ENCODE measurements at places on chromosomes 6 and 20. TPM values are rescaled to one million over a fixed set of nuclear protein-coding genes. Genes with fewer than 3 reads are reported as not detected.

- peaks cover 11% of the 10 kb centered on the region for H3K36me3 ChIP-seq
- no peak for DNase-seq
- H3K27me3 ChIP-seq = no peaks in the 10 kb centered on the region
- no peak overlapping the region for H3K27ac ChIP-seq
Observed at GRCh38 chr6:138925806-138926205, 62.2 kb downstream of the REPS1 start.

GABRR1 gene
- not detected for total RNA-seq

GRCh38 chr20:41469868-41470267 is 103.2 kb upstream of the EMILIN3 start:
- no peak overlapping the region for H3K4me3 ChIP-seq
- H3K27me3 ChIP-seq = no peaks in the 10 kb centered on the region
- no peak overlapping the region for H3K27ac ChIP-seq
- H3K36me3 ChIP-seq = peaks cover 8% of the 10 kb centered on the region
- H3K4me1 ChIP-seq = no peaks in the 10 kb centered on the region

DNA sequence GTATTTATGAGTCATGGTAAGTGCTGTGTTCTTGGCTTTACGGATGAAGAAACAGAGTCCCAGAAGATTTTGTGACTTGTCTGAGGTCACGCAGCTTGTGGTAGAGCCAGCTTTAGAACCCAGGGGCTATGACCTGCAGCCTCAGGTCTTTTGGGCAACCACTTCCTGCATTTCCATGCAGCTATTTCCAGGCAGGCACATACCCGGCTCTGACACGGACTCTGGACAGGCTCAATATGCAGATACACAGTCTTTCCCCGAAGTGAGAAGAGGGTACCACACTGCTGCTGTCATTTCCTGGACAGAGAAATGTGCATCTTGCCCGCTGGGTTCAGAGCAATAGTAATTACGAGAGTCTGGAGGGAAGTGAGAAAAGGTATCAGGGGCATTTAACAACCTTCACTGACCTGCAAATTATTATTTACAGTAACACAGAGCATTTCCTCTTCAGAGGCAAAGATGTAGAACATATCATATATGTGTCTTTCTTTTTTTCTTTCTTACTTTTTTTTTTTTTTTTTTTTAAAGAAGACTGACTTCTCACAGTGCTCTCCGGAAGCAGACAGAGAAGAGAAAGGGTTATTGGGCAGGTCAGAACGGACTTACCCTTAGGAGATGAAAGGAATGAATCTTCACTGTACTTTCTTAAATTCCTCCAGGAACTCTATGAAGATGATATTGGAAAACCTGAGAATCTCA is 185.1 kb downstream of the CLIC5 start:
- no peak overlapping the region for H3K27ac ChIP-seq
- H3K36me3 ChIP-seq = no peaks in the 10 kb centered on the region
- H3K27me3 ChIP-seq = no peaks in the 10 kb centered on the region
- peak; percentile 12 for DNase-seq

- H3K4me1 ChIP-seq = peaks cover 54% of the 10 kb centered on the region
- peaks cover 3% of the 10 kb centered on the region for H3K36me3 ChIP-seq
- H3K4me3 ChIP-seq = no peak overlapping the region
- H3K27me3 ChIP-seq = no peaks in the 10 kb centered on the region
- no peak overlapping the region for H3K27ac ChIP-seq
- no peak for DNase-seq
Observed at GRCh38 chr20:57683287-57683686, 26.5 kb downstream of the PMEPA1 start.

- peaks cover 68% of the 10 kb centered on the region for H3K4me1 ChIP-seq
- peak; percentile 79 for DNase-seq
- peak overlapping the region; percentile 23 for H3K4me3 ChIP-seq
- H3K27me3 ChIP-seq = no peaks in the 10 kb centered on the region
- peak overlapping the region; percentile 94 for H3K27ac ChIP-seq
- H3K36me3 ChIP-seq = no peaks in the 10 kb centered on the region
Observed at GRCh38 chr6:16725145-16725864, 36.0 kb downstream of the ATXN1 start.

ULBP1 gene
- total RNA-seq = 8.8 TPM

GRCh38 chr20:20443504-20443903 is 75.6 kb downstream of the INSM1 start:
- no peaks in the 10 kb centered on the region for H3K36me3 ChIP-seq

GRCh38 chr20:6886065-6886729 is 118.7 kb downstream of the BMP2 start:
- no peaks in the 10 kb centered on the region for H3K4me1 ChIP-seq
- no peak overlapping the region for H3K4me3 ChIP-seq
- no peaks in the 10 kb centered on the region for H3K36me3 ChIP-seq
- no peak overlapping the region for H3K27ac ChIP-seq
- H3K27me3 ChIP-seq = no peaks in the 10 kb centered on the region
- no peak for DNase-seq

GRCh38 chr6:138724015-138724414 is 49.6 kb upstream of the CCDC28A start:
- H3K4me1 ChIP-seq = peaks cover 18% of the 10 kb centered on the region
- H3K27me3 ChIP-seq = no peaks in the 10 kb centered on the region
- no peaks in the 10 kb centered on the region for H3K36me3 ChIP-seq
- DNase-seq = peak; percentile 56
- no peak overlapping the region for H3K4me3 ChIP-seq

EBF4 gene
- total RNA-seq = 4.1 TPM

DNA sequence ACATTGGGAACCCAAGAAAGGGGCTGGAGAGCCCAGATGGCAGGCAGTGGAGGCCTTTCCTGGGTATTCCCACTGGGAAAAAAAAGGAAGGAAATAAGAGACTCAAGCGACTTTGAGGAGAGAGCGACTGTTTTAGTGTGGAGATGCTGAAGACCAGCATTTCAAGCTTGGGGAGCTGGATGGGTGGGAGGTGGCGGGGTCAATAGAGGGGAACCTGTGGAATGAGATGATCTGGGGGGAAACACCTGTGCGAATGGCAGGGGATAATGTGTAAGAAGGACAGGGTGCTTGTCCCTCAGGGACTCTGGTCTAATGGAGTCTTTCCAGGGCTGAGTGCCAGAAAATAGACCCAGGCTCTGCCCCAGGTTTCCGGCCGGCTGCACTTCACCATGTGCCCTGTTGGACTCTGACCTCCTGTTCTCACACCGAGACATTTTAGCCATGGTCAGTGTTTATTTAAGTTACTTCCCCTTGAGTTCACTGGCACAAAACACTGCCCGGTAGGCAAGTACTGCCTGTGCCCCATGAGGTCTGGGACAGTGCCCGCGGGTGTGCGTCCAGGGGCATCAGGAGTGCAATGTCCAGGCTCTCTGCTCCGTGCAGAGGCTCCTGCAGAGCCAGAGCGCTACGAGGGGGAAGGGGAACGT is 50.4 kb upstream of the NKX2-2 start:
- no peak overlapping the region for H3K4me3 ChIP-seq
- H3K27me3 ChIP-seq = no peaks in the 10 kb centered on the region
- no peak for DNase-seq
- no peak overlapping the region for H3K27ac ChIP-seq
- no peaks in the 10 kb centered on the region for H3K4me1 ChIP-seq
- H3K36me3 ChIP-seq = no peaks in the 10 kb centered on the region

SKIC2 gene
- total RNA-seq = 79.1 TPM

GRCh38 chr20:4956200-4956810 is 45.0 kb downstream of the SLC23A2 start:
- H3K36me3 ChIP-seq = no peaks in the 10 kb centered on the region
- H3K4me1 ChIP-seq = no peaks in the 10 kb centered on the region
- no peaks in the 10 kb centered on the region for H3K27me3 ChIP-seq

CALHM4 gene
- total RNA-seq = 0.20 TPM

DNA sequence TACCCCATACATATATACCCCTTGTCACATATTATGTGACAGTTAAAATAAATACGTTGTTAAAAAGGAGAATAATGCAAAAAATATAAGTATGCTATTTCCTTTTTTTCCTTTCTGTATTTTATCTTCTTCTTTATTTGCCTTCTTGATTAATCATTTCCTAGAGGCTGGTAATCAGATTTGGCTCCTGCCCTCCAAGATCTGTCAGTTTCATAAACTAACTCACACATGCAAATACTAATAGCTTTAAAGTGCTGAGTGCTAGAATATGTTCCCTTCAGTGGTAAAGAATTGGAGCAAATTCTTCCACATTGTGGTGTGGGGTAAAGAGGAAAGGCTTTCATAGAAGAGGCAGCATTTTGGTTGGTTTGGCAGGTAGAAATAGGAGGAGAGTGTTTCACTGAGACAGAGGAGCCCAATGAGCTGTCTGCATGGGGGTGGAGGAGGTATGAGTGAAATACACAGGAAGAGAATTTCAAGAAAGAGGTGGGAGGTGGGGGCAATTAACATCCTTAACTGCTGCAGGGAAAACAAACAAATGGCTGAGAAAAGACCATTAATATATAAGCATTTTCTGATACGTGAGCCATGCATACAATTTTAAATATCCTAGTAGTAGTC is 523.9 kb downstream of the BMP2 start:
- DNase-seq = no peak
- H3K27ac ChIP-seq = no peak overlapping the region
- no peaks in the 10 kb centered on the region for H3K36me3 ChIP-seq
- H3K27me3 ChIP-seq = peaks cover 3% of the 10 kb centered on the region
- no peaks in the 10 kb centered on the region for H3K4me1 ChIP-seq
- H3K4me3 ChIP-seq = no peak overlapping the region

DNA sequence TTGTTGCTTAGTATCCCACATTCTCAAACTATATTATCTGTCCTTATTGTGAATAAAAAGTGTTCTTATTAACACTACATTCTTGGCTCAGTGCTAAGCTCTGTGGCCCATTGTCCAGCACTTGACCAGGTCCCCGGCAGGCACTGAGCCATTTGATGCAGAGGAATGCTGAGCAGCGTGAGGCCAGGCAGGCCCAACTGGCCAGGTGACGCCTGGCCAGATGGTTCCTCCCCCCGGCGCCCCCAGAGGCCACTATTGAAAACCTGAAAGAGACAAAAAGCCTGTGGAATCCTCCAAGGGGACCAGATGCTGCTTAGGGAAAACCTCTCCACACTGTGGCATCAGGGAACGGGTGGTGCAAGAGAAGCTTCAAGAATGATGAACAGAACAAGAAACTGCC is 597.5 kb upstream of the JAG1 start:
- H3K27ac ChIP-seq = no peak overlapping the region
- no peak overlapping the region for H3K4me3 ChIP-seq
- peaks cover 16% of the 10 kb centered on the region for H3K4me1 ChIP-seq
- no peak for DNase-seq
- H3K36me3 ChIP-seq = no peaks in the 10 kb centered on the region
- H3K27me3 ChIP-seq = peaks cover 10% of the 10 kb centered on the region

DNA sequence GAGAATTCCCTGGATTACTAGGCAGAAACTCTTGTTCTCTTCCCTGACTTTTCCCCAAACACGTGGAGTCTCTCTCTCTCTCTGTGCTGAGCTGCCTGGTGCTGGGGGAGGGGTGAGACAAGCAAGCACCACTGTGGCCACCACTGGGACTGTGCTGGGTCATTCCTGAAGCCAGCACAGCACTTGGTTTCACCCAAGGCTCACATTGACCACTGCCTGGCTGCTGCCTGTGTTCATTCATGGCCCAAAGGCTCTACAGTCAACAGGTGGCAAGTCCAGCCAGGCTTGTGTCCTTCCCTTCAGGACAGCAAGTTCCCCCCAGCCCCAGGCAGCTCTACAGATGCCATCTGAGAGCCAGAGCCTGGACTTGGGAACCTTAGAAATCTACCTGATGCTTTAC is 92.2 kb downstream of the CTNNBL1 start:
- H3K4me3 ChIP-seq = no peak overlapping the region
- DNase-seq = no peak
- no peak overlapping the region for H3K27ac ChIP-seq
- no peaks in the 10 kb centered on the region for H3K27me3 ChIP-seq
- H3K36me3 ChIP-seq = no peaks in the 10 kb centered on the region

RIMS4 gene
- 0.53 TPM for total RNA-seq

- no peak overlapping the region for H3K4me3 ChIP-seq
- no peaks in the 10 kb centered on the region for H3K4me1 ChIP-seq
- H3K27ac ChIP-seq = no peak overlapping the region
- no peak for DNase-seq
- H3K27me3 ChIP-seq = no peaks in the 10 kb centered on the region
- no peaks in the 10 kb centered on the region for H3K36me3 ChIP-seq
Observed at GRCh38 chr6:35192301-35192860, 21.4 kb upstream of the SCUBE3 start.

SLC25A27 gene
- total RNA-seq = 4.3 TPM

CRIP3 gene
- not detected for total RNA-seq

GRCh38 chr20:32667027-32667426 is 6.7 kb downstream of the C20orf203 start:
- peaks cover 9% of the 10 kb centered on the region for H3K4me1 ChIP-seq
- no peaks in the 10 kb centered on the region for H3K27me3 ChIP-seq
- no peaks in the 10 kb centered on the region for H3K36me3 ChIP-seq
